ENCODE measurements at places on chromosomes 6 and 20. TPM values are rescaled to one million over a fixed set of nuclear protein-coding genes. Genes with fewer than 3 reads are reported as not detected.

The NRN1 gene
- 7.5 TPM for total RNA-seq

The CALHM4 gene
- not detected for total RNA-seq

The HCK gene
- total RNA-seq: 9.2 TPM

The ERMARD gene
- 11.2 TPM for total RNA-seq

- DNase-seq: no peak
- H3K27ac ChIP-seq: no peak overlapping the region
- H3K27me3 ChIP-seq: no peaks in the 10 kb centered on the region
- H3K4me3 ChIP-seq: no peak overlapping the region
- no peaks in the 10 kb centered on the region for H3K4me1 ChIP-seq
- H3K36me3 ChIP-seq: no peaks in the 10 kb centered on the region
These were observed 71.1 kb upstream of the VGLL2 start for GRCh38 chr6:117194271-117194670.

- no peaks in the 10 kb centered on the region for H3K27me3 ChIP-seq
- no peak overlapping the region for H3K27ac ChIP-seq
- H3K4me3 ChIP-seq: no peak overlapping the region
- no peak for DNase-seq
These were observed 146.0 kb downstream of the LRFN2 start for GRCh38 chr6:40441150-40441549.

- H3K27me3 ChIP-seq: no peaks in the 10 kb centered on the region
- H3K27ac ChIP-seq: no peak overlapping the region
- DNase-seq: no peak
- H3K4me1 ChIP-seq: no peaks in the 10 kb centered on the region
These were observed 146.4 kb upstream of the STXBP5 start for GRCh38 chr6:147057705-147058342.

- no peaks in the 10 kb centered on the region for H3K4me1 ChIP-seq
- no peaks in the 10 kb centered on the region for H3K36me3 ChIP-seq
- DNase-seq: no peak
- H3K27ac ChIP-seq: no peak overlapping the region
- H3K4me3 ChIP-seq: no peak overlapping the region
These were observed 86.2 kb downstream of the LCA5 start for GRCh38 chr6:79450984-79451383.

Data from right atrium auricular region (tissue), 2 donors.